Immature natural killer cell (primary cell): ENCODE measurements at places on chromosomes 5 and 9.

DNA sequence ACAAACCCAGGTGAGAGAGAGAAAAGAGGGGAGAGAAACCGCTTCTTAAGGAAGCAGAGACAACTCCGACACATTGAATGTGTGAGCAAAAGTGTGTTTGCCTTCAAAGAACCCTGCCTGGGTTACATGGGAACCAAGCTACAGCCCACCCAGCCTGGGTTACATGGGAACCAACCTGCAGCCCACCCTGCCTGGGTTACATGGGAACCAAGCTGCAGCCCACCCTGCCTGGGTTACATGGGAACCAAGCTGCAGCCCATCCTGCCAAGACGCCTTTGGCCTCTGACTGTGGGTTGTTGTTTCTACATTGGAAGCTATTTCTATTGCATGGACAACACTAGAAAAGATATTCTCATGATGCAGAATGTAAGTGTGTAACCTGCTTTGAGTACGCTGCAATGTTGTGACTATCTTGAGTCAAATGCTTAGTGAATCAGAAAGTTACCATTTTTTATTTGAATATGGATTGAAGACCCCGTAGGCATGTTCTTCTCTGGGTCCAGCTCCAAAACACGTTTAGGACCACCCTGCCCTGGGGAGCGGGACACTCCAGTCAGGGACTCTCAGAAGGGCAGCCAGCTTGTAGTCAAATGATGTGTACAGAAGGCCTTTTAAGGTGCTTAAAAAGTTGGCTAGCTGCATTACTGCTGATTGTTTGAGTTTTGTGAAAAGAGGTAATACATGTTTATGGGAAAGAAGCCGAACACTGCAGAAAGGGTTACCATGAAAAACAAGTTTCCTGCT lies 39.1 kb upstream of the UNC5A start:
- no peak for DNase-seq

DNA sequence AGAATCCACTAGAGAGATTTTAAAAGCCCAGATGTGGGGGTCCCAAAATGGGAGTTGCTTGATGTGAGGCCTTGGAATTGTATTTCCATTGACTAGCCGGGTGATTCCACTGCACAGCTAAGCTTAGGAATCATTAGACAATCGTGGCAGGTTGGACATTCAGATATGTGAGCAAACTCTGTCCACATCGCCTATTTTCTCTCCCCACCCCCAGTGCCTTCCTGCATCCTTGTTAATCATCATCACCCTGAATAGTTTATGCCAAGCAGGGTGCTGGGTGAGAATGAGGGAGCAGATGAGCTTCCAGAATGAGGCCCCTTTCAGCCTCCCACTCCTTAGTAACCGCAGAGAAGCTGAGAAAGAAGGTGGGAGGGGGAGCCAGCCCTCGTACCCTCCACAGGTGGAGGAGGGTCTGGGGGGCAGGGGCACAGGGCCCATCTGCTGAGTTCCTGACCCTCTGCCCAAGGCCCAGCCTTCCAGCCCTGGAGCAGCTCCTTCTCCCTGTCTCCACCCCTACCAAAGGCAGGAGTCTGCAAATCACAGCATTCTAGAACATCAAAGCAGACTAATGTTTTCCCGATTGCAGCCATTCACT lies 7.7 kb upstream of the TCOF1 start:
- no peak for DNase-seq

GRCh38 chr5:72232838-72233237 lies 87.2 kb downstream of the MRPS27 start:
- peak; percentile 16 for DNase-seq

DNA sequence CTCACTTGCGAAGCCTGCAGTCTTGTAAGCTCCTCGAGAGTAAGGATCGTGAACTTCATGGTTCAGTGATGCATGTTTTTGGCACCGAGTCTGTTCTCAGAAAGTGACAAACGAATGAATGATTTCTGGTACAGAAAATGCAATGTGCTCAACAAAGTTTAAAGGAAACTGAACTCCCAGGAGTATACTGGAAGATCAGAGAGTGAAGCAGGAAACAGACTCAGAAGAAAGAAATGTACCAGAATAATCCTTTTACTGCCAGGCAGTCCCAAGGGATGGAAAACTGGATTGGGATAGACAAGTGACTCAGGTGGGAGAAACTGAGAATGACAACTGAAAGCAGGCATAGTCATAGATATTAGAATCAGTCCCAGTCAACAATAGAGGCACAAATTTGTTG lies 420.6 kb downstream of the CTNND2 start:
- DNase-seq, result no peak

DNA sequence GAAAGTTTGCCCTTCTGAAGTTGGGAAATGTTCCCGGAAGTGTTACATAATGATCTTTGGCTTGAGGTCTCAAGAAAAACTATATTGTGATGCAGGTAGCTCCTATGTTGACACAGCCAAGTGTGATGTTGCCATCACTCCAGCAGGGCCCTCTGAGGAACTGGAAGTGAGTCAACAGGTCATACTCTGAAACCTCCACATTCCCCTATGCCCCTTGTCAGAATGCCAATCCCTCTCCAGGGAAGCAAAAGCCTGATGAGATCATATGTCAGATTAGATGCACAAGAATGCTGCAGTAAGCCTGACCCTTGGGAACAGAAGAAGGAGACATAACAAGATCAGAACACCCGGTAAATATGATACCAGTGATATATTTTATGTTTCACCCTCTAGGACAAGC lies 66.8 kb upstream of the ITGA2 start:
- DNase-seq, result no peak

DNA sequence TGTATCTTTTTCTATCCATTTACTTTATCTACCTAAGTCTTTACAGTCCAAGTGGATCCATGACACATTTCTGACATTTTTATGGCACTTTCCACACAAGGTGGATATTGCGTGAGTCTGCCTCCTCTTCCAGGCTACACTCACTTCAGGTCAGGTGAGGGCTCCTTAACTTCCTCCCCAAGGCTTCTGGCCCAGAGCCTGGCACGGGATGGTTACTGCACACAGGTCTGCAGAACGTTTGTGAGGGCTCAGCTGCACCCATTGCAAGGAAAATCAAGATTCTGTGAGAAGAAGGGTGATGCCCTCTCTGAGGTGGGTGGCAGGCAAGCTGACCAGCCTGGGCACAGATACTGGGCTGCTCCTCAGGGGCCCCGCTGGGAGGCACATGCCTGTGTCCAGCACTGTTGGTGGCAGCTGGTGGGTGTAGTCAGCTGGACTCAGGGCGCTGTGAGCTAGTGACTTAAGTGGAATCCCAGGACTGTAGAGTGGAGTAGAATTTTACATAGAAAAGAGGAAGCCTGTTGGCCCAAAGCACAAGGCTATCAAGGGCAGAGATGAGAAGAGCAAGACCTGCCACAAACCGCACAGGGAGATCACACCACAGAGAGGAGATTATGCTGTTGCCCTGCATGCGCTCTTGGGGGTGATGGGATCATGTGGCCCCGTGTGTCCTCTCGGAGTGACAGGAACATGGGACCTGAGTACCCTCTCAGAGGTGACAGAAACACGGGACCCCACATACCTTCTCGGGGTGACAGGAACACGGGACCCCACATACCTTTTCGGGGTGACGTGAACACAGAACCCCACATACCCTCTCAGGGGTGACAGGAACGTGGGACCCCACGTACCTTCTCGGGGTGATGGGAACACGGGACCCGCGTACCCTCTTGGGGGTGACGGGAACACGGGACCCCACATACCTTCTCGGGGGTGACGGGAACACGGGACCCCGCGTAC lies 21.3 kb downstream of the AHRR start:
- no peak for DNase-seq

DNA sequence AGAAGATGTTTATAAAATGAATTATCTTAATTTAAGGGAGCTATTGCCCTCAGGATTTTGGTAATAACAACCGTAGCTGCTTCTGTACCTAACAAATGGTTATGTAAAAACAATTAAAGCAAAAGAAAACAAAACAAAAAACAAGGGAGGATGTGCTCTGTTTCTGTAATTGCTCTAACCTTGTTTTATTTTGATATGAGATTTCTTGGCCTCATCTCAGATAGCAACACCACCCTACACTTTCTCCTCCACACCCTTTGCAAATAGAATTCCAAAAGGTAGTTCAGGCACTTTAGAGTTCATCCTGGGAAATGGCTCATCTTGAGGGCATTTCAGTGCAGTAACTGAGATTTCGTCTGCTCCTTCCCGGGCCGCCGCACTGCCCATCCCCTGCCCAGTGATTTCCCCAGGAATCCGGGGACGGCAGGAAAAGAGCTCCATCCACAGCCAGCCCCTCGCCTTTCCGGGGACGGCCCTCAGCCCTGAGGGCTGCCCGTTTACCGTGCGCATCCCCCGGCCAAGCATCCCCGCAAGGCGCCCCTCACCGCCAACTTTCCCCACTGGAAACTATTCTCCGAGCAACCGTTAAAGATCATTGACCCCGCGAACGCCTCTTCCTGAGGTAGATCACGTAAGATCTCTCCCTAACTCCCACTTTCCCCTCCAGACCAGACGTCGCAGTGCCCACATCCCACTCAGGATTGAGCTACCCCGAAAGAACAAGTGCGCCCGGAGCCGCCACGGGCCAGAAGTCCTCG lies 1.2 kb downstream of the FNBP1 start:
- no peak for DNase-seq

DNA sequence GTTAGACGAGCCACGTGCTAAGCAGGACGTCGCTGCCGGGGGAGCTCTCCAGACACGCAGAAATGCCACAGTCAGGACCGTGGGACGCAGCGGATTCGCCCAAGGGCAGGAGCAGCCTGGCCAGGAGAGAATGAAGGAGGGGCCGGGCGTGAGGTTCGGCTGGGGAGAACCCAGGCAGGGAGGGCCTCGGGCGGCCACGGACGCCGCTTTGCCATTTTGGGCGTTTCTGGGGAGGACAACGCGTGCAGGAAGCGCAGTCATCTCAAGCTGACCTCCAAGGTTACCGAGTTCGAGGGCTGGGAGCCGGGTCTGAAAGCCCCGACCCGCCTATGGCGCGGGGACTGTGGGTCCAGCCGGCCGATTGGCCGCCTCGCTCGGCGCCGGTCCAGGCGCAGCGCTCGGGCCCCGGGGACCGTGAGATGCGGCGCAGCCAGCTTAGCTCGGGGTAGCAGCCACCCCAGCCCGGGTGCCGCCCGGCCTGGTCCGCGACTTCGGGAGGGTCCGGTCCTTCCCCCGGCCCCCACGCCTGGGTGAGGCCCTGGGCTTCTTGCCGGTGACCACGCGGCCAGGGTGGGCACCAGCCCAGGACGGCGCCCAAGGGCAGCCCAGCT lies 760 bp upstream of the MAN1B1 start:
- no peak for DNase-seq

- DNase-seq, result no peak
These were observed 138.8 kb downstream of the KDM4C start for GRCh38 chr9:6896562-6896961.

DNA sequence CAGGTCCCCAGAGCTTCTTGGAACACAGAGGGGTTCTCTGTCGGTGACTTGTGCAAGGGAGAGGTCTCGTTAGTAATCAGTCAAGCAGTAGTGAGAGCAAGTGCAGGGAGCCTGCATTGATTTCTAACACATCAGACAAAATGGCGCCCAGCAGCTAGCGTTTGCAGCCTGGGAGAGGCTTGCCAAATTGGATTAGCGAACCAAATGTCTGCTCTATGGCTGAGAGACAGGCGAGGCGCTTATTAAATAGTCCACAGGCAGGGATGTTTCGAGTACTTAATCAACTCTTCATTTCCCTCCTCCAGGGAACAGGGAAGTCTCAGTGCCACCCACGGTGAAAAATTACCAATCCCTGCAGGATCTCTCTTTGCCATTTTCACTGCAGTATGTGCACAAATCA lies 131.4 kb upstream of the SHB start:
- no peak for DNase-seq

DNA sequence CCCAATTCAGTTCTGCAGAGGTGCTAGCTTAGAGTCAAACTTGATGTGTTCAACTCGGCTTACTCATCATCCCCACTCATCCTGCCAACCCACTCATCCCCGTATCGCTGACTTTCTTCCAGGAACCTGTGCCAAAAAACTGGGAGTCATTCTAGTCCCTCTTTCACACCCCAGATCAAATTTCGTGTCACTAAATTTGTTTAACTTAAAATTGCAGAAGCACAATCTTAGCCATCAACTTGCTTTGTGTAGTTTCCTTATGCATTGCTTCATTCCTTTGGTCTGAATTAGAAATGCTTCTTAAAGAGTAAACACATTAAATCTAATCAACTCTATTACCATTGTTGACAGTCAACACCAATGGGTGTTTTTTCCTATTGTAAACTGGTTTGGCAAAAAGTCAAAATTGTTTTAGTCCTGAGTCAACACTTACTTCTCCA lies 162.4 kb downstream of the TTC39B start:
- DNase-seq, result no peak

GRCh38 chr5:131706281-131706680 lies 71.3 kb upstream of the RAPGEF6 start:
- DNase-seq, result no peak

DNA sequence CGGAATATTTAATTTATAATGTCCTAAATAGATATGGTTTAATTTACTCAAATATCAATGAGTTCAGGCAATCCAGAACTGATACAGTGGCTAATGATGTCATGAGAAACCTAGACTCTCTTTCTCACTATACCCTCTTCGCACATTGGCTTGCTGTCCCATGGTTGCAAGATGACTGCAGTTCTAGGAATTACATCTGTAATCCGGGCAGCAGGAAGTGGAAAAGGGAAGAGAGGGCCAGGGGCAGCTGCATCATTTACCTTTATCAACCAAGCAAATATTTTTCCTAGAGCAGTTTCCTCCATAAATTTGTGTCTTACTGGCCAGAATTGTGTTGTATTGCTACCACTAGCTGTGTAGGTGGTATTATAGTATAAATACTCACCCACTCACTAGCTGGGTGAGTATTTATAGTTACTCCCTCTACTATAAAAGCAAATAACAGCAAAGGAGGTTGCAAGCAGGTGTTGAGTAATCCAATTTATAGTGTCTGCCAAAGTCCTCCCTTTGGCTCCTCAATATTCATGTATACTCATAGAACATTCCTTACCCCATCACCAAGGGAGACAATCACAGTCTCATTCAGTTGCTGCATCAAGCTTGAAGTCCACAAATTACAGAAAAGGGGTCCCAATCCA lies 168.8 kb downstream of the DROSHA start:
- DNase-seq, result no peak

DNA sequence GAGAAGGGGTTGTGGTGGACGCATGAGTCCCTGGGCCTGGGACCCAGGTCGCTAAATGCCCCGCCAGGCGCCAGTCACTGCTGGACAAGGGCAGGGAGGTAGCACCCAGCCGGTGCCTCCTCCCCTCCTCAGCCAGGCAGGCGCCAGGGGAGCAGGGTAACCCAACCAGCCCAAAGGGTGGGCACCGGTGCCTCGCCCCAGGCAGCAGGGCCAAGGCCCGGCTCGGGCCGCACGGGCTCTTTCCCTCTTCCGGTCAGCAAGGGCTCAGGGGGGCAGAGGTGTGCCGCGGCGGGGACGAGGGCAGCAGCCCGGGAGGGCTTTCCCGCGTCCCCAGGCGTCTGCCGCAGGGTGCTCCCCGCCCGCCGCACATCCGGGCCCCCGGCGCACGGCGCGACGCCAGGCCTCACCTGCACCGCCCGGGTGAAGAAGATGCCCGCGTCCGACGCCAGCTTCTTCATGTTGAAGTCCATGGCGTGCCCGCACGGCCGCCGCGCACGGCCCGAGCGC lies 393 bp downstream of the SH3GLB2 start:
- DNase-seq, result no peak

DNA sequence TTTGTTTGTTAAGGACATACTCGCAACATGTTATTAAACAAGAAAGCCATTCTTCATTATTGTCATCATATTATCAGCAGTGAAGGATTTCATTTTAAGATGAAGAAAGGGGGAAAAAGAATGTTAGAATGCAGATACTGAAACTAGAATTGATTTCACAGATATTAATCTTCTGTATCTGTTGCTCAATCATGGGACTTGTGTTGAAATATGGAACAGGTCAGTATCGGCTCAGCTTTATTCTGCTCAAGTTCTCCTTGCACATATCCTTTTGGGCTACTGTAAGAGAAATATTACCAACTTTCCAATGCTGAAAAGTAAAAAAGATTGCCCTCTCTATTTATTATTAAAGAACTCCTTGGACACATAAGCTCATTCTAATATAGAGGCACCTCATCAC lies 13.8 kb upstream of the ANXA1 start:
- no peak for DNase-seq
